ENCODE measurements at places on chromosomes 4 and X. TPM values are rescaled to one million over a fixed set of nuclear protein-coding genes. Genes with fewer than 3 reads are reported as not detected.

PGRMC2 gene
- total RNA-seq = 20.6 TPM

SCD5 gene
- total RNA-seq = 14.5 TPM

KCNE5 gene
- total RNA-seq = 0.14 TPM

ZNF141 gene
- 1.2 TPM for total RNA-seq

TSPAN6 gene
- total RNA-seq = 53.5 TPM

SOX3 gene
- not detected for total RNA-seq

SGMS2 gene
- total RNA-seq = 51.1 TPM

CCDC158 gene
- total RNA-seq = not detected

N4BP2 gene
- total RNA-seq = 2.1 TPM

NLGN3 gene
- 0.25 TPM for total RNA-seq

PLP1 gene
- total RNA-seq = not detected

FOXR2 gene
- total RNA-seq = 8.1 TPM

NOX1 gene
- not detected for total RNA-seq

SHROOM4 gene
- total RNA-seq = 0.08 TPM

VEGFD gene
- total RNA-seq = 0.23 TPM

PPARGC1A gene
- 2.4 TPM for total RNA-seq

ZAR1 gene
- not detected for total RNA-seq

TRIM60 gene
- not detected for total RNA-seq

SLITRK4 gene
- 3.8 TPM for total RNA-seq

LUZP4 gene
- not detected for total RNA-seq

LINC00632 gene
- 1.5 TPM for total RNA-seq

OTUD6A gene
- total RNA-seq = not detected

CXCL3 gene
- total RNA-seq = 0.53 TPM

ARFIP1 gene
- total RNA-seq = 39.9 TPM

IL13RA2 gene
- 177 TPM for total RNA-seq

C1QTNF7 gene
- total RNA-seq = not detected

HTN1 gene
- total RNA-seq = not detected

ENPEP gene
- total RNA-seq = not detected

CRLF2 gene
- not detected for total RNA-seq

IL2 gene
- total RNA-seq = not detected

F11 gene
- not detected for total RNA-seq

BTK gene
- not detected for total RNA-seq

CCDC120 gene
- 0.31 TPM for total RNA-seq

PRSS12 gene
- 12.2 TPM for total RNA-seq

BANK1 gene
- total RNA-seq = 0.06 TPM

FGF5 gene
- total RNA-seq = 1.3 TPM

PAGE1 gene
- 0.41 TPM for total RNA-seq

ADH1A gene
- not detected for total RNA-seq

KCND1 gene
- total RNA-seq = not detected

IL21 gene
- not detected for total RNA-seq

Data from H4 (cell line).